ENCODE measurements at places on chromosomes 13 and 19. TPM values are rescaled to one million over a fixed set of nuclear protein-coding genes. Genes with fewer than 3 reads are reported as not detected.

ONECUT3 gene
- total RNA-seq: 25.7 TPM

PALM3 gene
- total RNA-seq: 27.0 TPM

NPAS1 gene
- total RNA-seq: 1.2 TPM

DNA sequence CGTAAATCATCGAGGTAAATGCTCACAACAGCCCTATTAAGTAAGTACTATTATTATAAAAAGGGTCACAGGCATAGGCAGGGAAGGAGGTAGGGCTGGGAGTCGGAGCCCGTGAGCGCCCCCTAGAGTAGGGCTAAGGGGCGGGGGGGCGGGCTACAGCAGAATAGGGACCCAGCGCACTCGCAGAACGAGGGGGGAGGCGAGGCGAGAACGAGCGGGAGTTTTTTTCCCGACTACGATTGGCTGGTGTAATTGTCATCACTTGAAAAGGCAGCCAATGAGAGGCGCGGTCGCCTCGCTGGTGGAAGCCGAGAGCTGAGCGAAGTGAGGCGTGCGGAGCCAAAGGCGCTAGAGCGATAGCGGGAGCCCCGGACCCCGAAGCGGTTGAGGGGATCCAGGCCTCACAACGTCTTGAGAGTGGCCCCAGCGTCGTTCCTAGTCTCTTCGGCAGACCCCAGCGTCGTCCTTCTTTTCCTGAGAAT lies 24.2 kb downstream of the KEAP1 start:
- DNase-seq: peak; percentile 86

DNA sequence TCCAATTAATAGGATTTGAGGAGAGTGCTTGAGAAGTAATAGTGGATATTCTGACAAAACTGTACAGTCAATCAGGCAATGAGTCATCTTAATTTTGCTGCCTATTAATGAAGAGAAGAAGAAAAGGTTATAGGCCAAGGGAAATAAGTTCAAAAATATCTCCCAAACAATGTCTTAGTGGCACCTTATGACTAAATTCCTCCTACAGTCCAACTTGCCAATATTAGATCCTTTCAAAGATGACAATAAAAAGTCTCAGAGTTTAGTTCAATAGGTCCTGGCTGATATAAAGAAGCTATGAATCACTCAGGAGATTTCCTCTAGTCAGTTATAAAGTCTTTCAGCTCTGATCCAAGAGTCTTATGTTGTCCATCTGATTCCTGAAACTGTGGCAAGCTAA lies 27.9 kb downstream of the UGGT2 start:
- DNase-seq: no peak

- DNase-seq: no peak
Measured at GRCh38 chr13:73240193-73240592, 181.4 kb downstream of the KLF5 start.

ZNF211 gene
- total RNA-seq: 10.2 TPM

FGF21 gene
- not detected for total RNA-seq

All from Calu3 (cell line).